ENCODE measurements at places on chromosomes 12 and 14. TPM values are rescaled to one million over a fixed set of nuclear protein-coding genes. Genes with fewer than 3 reads are reported as not detected.

DNA sequence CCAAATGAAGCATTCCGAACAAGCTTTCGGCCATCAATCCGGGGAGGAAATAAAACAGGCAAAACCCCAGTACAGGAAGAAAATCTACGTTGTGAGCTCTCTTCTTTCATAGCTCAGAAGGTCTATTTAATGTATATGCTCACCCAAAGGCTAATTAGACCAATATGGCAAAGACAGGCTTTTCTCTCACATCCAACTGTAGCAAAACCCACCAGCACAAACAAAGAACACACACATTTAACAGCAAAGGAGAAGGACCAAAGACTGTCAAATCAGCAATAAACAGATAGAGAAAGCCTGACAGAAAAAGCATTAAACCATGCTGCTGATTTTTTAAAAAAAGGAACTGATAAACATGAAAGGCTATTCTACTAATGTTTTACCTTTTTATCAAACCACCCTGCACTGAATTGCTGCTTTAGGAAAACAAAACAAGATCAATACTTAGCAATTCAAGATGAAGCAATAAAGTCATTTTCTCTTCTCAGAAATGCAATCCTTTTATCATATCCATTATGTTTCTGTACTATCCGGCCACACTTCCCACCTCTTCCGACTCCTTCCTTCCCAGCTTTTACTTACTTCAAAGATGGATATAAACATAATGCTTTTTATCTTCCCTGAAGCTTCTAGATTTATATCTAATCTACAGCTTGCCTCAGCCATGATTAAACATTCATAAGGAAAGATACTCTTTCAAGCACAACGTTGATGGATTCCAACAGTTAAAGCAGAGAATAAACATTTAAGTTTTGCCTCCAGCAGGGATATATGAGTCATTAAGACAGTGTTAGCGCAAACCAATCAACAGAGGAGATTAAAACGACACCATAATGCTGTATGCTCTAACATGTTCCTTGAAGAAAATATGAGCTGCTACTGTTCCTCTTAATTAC, 74.6 kb upstream of the BBS10 start:
- no peaks in the 10 kb centered on the region for H3K27me3 ChIP-seq
- no peak for DNase-seq
- H3K36me3 ChIP-seq, result no peaks in the 10 kb centered on the region
- H3K4me1 ChIP-seq, result peaks cover 16% of the 10 kb centered on the region
- H3K4me3 ChIP-seq, result peak overlapping the region; percentile 44

- H3K4me3 ChIP-seq, result no peak overlapping the region
- no peaks in the 10 kb centered on the region for H3K4me1 ChIP-seq
- no peaks in the 10 kb centered on the region for H3K36me3 ChIP-seq
- H3K27ac ChIP-seq, result no peak overlapping the region
These were observed 103.8 kb downstream of the TBX5 start for GRCh38 chr12:114302117-114302516.

GRCh38 chr12:117342247-117342646, 19.2 kb downstream of the NOS1 start:
- peaks cover 9% of the 10 kb centered on the region for H3K36me3 ChIP-seq
- no peak overlapping the region for H3K4me3 ChIP-seq
- DNase-seq, result no peak
- no peaks in the 10 kb centered on the region for H3K4me1 ChIP-seq
- no peaks in the 10 kb centered on the region for H3K27me3 ChIP-seq

Gene ADAM21
- 0.15 TPM for total RNA-seq

Gene GLIPR1L1
- total RNA-seq, result not detected
